ENCODE measurements at places on chromosomes 5 and 9. TPM values are rescaled to one million over a fixed set of nuclear protein-coding genes. Genes with fewer than 3 reads are reported as not detected.
A peak's percentile ranks its signal among the peaks of the same experiment; 100 is the strongest.

DNA sequence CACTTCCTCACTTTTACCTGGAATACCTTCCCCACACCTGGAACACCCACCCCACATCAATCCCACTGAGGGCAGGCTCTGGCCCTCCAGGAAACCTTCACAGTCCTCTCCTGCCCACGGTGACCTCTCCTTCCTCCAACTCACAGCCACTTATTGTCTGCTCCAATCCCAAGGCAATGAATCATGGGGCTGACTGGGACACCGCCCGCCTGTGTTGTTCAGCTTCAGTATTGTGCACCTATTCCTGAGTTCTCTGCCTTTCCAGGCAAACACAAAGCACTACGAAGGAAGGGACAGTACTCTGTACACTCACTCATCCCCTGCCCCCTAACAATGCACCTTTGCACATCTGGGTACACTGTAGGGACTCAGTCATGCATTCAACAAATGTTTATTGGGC is 7.3 kb downstream of the PCDH1 start:
- peak; percentile 70 for DNase-seq

DNA sequence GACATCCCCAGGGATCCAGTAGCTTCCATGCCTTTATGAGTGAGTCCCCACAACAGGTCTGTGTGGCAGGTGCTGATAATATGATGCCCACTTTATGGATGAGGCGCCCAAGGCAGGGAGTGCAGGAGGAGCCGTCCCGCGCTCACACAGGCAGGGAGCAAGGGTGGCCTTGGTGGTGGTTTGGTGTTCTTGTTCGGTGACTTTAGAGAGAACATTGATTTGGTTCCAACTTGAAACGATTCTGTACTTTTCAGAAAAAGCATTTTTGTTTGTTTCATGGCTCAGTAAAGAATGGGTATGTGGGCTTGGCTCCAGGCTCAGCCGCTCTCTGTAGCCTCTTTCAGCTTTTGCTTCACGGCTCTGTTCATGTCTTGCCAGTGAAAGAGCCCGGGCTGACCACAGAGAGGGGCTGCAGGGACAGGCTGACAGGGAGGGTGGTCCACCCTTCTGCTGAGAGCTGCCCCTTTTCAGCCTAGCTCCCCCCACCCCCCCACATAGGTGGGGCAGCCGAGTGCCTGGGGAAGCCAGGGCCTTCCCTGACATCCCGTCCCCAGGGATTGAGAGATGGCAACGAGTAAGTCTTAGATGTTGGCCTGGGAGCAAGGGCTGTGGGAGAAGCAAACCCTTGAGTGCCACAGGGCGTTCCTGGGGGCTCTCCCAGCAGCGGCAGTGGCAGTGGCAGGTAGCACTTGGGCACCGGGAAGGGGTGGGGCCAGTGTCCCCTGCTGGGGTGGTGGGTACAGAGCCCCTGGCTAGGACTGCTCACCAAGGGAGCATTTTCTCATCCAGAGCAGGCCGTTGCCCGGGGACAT is 28.0 kb downstream of the NCS1 start:
- no peak for DNase-seq

DNA sequence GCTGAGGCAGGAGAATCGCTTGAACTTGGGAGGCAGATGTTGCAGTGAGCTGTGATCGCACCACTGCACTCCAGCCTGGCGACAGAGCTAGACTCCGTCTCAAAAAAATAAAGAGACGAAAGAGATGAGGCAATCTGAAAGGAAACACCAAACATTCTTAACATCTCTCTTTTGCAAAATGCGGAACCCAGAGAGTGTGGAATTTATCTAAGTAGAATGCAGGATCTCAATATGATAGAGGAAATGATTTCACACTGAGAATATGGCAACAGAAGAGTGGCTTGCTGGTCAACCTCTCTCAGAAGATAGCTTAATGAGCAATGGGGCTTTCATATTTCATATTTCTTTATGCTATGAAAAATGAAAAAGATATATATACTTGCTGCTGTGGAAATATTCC is 33.4 kb upstream of the PCA3 start:
- no peak for DNase-seq

The FCN1 gene
- 5.3 TPM for total RNA-seq

The NTRK2 gene
- total RNA-seq = 3.7 TPM

The PTGES gene
- total RNA-seq = 1.1 TPM

The NOXA1 gene
- total RNA-seq = 3.3 TPM

Measured in cardiac septum (tissue), 1 donor.